ENCODE measurements at places on chromosomes 12 and 14. TPM values are rescaled to one million over a fixed set of nuclear protein-coding genes. Genes with fewer than 3 reads are reported as not detected.

The CLEC4D gene
- total RNA-seq: not detected

DNA sequence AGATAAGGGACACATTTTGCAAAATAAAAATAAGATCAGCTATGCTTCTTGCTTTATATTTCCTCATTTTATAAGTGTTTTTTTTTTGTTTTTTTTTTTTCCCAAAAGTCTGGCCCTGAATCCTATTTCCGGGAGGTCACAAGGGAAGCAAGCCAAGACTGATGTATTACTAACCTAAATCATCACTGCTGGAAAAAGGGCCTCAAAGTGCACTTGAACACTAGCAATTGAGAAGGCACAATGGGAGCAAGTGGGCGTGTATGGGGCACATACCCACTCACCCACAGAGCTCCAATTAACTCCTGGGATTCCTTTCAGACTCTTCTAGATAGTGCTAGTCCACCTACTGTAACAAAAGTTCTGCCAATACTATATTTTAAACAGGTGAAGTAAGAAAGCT, 58.8 kb downstream of the STON2 start:
- DNase-seq: no peak

GRCh38 chr12:92036771-92037453, 108.7 kb downstream of the BTG1 start:
- DNase-seq: no peak

DNA sequence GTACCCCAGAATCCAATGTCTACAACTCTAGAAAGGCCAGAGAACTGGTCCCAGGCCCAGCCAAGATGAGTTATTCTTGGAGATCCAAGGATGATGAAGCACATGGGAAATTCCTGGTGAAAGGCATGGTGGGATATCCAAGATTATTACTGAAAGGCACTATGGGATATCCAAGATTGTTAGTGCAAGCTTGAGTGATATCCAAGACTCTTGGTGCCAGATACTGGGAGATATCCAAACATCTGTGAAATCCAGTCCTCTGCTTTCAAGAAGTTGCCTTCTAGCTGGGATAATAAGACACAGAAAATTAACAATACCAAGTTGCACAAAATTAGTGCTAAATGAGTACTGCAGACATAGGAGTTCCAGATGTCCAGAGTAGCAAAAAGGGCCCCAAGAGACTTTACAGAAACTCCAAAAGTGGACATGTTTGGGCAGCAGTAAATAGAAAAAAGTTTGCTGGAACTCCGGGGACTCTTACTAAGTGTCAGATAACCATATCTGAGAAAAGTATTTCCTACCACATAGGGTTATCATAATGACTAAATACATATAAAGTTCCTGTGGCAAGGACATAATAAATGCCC, 34.6 kb downstream of the PHLDA1 start:
- no peak for DNase-seq

DNA sequence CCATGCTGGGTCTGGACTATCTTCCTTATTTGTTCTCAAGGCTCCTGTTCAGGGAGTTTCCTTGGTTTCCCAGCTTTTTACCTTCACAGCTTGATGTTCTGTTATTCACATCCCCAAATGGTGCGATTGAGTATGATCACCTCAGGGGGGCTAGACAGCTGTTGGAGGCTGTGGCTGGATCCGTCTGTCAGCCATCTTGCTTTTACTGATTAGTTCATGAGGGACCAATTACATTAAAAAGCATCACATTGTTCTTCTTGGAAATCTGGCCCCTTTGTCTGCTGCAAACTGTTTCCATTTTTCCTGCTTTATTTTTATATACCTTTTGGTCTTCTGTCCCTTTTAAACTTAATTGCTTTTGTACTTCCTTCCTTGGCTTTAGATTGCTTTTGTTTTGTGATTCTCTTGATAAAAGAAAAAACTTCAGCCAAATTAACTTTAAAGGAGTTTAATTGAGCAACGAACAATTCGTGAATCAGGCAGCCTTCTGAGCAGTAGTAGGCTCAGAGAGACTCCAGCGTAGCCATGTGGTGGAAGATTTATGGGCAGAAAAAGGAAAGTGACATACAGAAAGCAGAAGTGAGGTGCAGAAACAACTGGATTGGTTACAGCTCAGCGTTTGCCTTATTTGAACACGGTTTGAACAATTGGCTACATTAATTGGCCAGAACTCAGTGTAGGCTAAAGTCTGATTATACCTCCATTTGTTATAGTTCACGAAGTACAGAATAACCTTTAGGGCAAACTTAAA, 208.7 kb downstream of the AEBP2 start:
- DNase-seq: no peak

The ACVRL1 gene
- 90.2 TPM for total RNA-seq

DNA sequence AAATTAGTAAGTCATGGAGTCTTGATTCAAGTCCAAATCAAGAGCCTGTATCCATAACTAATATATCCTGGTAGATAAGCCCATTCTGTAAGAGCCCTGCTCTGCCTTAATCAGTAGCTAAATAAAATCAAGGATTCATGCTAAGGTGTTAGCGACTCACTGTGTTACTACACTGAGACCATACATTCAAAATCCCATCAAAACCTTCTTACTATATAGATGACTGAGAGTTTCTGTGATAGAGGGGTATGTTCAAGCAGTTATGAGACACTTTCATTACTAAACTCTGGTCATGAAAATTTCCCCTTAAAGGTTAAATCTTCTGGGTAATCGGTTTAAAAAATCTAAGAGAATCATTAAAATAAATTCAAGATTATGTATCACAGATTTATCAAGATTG, 78.5 kb downstream of the MDGA2 start:
- DNase-seq: no peak

DNA sequence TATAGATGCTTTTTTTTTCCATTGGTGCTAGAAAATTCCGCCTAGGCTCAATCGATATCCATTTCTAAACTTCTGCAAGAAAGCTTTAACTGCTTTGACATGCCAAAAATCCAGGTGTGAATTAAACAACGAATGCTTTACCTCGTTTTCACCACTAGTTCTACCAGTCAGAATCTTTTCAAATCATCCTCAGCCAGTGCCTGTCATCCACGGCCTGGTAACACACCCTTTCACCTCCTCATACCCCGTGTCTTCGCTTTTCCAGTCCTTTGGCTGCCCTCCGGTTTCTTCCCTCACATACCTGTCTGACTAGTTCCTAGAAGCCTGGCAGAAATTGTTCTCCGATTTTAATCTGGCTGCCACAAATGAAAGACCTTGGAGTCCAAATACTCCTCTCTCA, 1.4 kb upstream of the PHC1 start:
- no peak for DNase-seq

DNA sequence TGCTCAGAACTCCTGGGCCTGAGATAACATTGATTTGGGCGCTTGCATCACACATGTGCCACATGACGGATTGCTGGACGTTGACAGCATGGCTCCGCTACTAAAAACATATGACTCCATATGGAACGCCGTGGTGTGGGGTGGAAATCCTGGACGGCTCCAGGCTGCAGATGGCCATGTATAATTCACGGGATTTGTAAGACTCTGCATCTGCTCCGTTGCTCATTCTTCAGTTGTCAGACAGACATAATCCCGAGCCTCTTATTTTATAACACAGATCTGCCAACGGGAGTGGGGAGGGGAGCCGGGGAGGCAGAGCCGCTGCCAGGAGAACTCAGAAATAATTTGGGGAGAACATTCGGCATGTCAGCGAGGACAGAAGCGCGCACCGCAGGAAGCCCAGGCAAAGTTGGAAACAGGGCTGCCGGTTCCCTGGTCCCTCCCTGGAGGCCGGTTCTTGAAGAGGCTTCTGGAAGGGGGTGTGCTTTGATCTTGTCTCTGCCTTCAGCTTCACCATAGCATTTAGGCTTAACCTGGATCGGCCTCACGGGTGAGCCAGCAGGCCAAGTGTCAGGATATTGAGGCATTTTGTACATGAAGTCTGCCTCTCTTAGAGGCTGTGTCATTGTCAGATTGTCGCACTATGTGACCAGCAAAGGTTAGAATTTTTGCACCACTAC, 45.8 kb upstream of the MYL2 start:
- no peak for DNase-seq

The KRT80 gene
- 0.21 TPM for total RNA-seq

DNA sequence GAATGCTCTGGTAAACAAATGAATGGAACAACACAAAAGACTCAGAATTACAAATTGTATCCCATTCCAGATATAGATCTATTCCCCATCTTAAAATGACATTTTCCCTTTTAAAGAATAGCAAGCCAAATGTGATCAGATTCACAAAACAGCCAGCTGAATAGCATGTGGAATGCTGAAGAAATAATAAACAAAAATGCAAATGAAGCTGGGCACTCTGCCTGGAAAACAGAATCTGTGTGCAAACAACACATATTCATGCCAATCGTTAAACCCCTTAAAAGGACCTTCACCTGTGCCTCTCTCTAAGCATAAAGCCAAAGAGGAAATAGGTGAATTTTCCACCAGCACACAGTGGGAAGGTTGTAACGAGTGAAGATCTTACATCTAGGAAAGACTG, 67.9 kb upstream of the PDZRN4 start:
- DNase-seq: no peak
